ENCODE measurements at places on chromosomes 16 and 17.

DNA sequence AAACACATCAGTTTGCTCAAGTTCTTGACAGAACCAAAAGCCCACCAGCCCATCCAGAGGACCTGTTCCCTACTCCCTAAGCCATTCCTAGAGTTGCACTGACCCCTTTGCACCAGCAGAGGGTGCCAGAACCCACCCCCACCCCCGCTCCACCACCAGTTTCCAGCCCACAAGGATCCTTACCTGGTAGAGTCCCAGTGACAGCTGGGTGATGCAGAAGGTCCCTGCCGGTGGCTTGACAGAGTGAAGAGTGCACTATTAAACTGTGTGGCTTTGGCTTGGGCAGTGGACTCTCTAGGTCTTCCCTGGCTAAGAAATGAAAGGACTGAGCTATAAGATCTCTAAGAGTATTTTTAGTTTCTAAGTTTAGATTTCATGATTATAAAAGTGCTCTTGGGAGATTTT is 73.3 kb upstream of the MTMR4 start:
- peak; percentile 54 for DNase-seq

- no peak for DNase-seq
Observed at GRCh38 chr17:37671824-37672547, 28.7 kb upstream of the DDX52 start.

DNA sequence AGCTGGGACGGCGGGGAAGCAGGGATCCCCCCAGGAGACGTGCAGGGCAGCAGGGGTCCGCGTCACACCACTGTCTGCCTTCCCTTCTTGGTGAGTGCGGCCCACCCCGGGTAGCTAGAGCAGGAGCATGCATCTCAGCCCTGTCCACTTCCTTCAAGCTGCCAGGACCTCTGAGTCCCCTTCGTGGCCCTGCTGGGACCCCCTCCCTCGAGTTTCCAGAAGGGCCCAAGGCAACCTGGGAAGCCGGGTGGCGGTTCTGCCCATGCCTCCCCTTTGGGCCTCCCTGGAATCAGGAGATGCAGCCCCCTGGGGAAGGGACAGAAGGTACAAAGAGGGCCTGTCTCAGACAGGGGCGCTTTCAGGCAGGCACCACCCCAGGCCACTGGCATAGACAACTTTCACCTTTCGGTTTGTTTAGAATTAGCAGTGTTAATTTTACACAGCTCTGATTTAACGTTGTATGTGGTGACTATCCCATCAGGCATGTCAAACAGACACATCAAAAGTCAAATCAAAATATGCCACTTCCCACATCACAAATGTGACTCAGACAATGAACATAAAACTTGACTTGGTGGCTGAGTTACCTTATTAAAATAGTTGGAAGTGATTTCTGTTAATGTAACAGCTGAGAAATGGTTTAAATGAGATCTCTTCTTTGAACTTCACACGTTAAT is 94.5 kb upstream of the METRNL start:
- DNase-seq, result no peak

DNA sequence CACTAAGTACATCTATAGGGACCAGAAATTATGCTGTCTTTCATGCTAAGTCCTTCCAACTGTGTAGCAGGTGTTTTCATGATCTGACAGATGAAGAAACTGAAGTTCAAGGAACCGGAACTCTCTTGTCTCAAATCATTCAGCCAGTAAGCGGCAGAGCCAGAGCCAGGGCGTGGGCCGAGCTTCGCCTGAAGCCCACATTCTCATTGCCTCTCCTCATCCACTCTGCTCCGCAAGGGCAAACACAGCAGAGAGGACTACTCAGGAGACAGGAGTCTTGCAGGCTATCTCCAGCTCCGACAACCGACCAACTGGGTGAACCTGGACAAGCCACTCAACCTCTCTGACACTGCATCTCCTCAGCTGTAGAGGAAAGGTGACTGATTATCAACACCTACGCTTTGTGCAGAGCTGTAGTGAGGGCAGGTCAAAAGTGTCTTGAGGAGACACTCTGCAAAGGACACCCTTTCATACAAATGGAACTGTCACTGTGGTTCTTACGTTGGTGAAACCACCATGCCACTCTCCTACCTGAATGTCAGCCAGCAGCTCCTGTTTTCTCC is 72.9 kb downstream of the CYTH1 start:
- DNase-seq, result no peak

- no peak for DNase-seq
Observed at GRCh38 chr16:7482032-7482431, 149.4 kb downstream of the RBFOX1 start.
